ENCODE measurements at places on chromosomes 11 and 22.
A peak's percentile ranks its signal among the peaks of the same experiment; 100 is the strongest.

GRCh38 chr11:109747839-109748238 lies 325.8 kb downstream of the C11orf87 start:
- DNase-seq, result no peak

- no peak for DNase-seq
Measured at GRCh38 chr11:70141486-70142220, 61.4 kb upstream of the FADD start.

GRCh38 chr11:130801333-130802122 lies 114.8 kb downstream of the SNX19 start:
- DNase-seq, result no peak

GRCh38 chr11:71336176-71336995 lies 84.0 kb upstream of the SHANK2 start:
- no peak for DNase-seq

- DNase-seq, result no peak
Measured at GRCh38 chr11:114924042-114924441, 245.7 kb downstream of the NXPE2 start.

- DNase-seq, result no peak
Measured at GRCh38 chr11:61472868-61473267, 35.7 kb upstream of the LRRC10B start.

- DNase-seq, result no peak
Measured at GRCh38 chr11:6448574-6448973, 7.8 kb upstream of the HPX start.

- DNase-seq, result no peak
Measured at GRCh38 chr11:126655807-126656128, 300.3 kb downstream of the ST3GAL4 start.

DNA sequence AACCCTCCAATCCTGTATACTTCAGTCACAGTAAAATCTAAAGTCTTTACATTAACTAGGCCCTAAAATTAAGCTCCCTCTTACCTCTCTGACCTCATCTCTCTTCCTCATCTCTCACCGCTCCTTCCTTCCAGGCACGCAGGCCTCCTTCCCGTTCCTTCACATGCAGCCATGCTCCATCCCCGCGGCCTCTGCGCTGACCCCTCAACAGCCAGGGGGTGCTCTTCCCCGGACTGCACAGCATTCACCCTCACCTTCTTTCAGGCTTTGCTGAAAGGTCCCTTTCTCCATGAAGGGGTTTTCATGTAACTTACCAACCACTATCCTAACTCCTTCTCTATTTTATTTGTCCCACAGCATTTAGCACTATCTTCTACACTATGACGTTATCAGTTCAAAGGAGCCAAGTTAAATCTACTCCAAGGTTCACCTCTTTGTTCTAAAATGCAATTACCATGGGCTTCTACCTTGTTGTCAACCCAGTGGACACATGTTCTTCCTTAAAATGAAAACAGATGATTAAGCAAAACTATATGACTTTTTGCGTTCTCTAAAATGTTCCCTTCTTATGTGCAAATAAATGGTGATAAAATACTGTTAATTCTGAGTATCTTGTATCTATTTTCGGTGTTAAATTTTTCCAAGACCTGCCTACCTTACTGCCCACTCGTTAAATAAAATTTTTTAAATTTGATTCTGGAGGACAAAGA lies 57.8 kb upstream of the APOA1 start:
- no peak for DNase-seq

DNA sequence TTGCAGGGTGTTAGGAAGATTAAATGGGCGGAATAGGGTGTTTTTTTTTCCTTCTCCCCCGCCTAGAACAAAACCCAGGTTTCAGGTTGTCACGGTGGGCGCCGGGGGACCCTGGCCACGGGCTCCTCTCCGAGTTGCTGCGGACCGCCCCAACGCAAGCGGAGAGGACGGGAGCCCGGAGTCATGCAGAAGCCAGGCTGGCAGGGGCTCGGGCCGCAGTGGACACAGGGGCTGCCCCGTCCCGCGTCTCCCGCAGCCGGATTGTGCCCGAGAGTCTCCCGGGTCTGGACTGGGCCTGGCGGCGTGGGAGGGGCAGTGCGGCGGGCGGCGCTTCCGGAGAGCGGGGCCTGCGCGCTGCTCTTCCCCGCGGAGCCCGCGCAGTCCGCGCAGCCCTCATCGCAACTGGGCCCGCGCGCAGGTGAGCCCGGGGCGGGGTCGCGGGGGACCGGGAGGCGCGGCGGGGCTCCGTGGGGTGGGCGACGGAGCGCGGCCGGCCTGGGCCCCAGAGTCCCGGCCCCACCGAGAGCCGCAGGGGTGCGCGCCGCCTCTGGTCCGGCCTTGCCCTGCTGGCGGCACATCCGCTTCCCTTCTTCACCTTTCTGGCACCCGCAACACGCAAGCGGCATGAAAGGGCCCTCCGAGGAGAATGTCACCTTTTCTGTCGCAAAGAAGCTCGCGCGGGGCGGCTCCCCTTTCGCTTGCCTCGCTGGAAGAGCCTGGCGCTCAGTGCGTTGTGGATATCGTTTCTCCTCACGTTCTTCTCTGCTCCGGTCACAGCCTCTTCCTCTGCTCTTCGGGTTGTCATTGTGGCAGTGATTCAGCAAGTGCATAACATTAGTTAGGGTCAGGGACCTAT lies at the start of gene TIRAP:
Gene TIRAP, plus strand, starts transcription at position 358 of the 856 bp plus-strand sequence. CDS start 7,802 bp downstream, outside the sequence.
- DNase-seq, result peak; percentile 6

DNA sequence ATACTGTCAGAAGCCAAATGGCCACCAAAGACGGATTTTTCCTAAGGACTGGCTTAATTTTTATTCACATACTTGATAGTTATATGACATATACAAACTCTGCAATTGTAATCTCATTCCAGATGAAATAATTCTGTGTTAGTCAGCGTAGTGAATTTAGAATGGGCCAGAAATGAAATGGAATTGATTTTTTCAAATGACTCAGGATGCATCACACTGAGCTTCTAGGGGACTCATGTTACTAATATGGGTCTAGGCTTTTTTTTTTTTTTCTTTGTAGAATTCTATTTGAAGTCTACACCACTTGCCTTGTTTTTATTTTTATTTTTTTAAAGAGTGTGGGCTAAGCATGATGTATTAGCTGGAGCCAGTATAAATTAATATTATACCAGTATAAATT lies 62.7 kb downstream of the SPECC1L start:
- DNase-seq, result no peak

- no peak for DNase-seq
Measured at GRCh38 chr11:132718711-132719671, 813.3 kb downstream of the OPCML start.

DNA sequence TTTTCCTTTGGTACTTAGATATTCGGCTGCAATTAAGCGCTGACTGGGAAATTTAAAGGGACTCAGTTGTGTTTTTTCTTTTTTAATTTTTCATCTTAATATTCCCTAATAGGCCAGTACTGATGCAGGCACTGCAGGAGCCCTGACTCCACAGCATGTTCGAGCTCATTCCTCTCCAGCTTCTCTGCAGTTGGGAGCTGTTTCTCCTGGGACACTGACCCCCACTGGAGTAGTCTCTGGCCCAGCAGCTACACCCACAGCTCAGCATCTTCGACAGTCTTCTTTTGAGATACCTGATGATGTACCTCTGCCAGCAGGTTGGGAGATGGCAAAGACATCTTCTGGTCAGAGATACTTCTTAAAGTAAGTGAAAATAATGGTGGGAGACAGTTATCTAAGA lies 3.8 kb downstream of the YAP1 start:
- DNase-seq, result no peak

- DNase-seq, result no peak
Measured at GRCh38 chr22:39534092-39534506, 1.6 kb upstream of the RPS19BP1 start.

DNA sequence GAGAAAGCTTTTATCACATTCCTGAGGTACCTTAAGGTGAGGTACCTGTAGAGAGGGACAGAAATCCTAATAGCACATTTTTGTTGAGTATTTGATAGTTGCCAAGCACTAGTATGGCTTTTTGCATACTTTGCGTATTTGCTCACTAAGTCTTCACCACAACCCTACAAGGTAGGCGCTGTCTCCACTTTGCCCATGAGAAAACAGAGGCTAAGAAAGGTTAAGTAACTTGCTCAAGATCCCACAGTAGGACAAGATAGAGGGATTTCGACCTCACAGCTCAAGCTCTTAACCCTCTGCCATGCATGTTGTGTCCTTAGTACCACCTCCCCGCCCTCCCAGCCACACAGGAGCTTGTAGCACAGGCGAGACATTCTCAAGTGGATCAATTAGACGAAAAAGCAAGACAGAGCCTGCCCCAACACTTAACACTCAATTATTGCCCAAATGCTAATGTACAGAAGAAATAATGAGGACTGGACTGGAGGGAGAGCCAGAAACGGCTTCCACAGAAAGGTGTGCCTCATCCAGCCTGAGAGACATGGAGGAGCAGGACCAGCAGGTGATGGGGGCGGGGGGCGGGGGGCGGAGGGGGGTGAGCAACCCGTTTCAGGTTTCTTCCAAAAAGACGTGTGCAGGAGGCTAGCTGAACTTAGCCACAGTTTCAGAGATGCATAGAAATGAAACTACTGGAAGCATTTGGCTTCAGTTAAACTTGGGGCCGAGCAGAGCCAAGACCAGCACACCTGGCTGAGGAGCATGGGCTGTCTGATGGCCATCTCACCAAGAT lies 26.7 kb upstream of the CD44 start:
- no peak for DNase-seq

- peak; percentile 8 for DNase-seq
Measured at GRCh38 chr11:30143098-30143705, 87.6 kb upstream of the FSHB start.

GRCh38 chr11:67627441-67627811 lies 2.3 kb downstream of the NUDT8 start:
- no peak for DNase-seq

DNA sequence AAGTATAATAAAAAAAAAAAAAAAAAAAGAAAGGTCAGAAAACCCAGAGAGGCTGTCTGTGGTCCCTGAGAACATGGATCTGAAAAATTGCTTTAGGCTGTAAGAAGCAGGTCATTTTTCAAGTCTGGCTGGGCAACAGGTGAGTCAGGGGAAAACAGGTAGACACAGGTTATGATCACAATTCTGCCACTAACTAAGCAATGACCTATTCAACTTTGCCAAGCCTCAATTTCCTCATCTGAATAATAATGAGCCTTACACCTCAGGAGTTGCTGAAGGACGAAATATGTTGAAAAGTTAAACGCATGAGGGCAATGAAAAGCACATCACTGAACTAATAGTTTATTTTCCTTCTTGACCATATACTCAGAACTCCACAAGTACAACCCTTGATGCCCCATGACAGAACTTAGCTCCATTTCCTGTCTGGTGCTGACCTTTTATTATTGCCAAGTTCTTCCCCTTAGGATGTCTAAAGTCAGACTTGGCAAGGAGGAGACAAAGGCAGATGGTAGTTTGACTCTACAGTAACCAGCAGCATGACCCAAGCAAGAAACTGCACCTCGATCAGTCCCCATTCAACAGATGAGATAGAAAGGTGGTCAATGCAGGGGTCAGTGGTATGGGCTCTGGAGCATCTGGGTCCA lies 93.6 kb downstream of the SYN3 start:
- DNase-seq, result no peak

DNA sequence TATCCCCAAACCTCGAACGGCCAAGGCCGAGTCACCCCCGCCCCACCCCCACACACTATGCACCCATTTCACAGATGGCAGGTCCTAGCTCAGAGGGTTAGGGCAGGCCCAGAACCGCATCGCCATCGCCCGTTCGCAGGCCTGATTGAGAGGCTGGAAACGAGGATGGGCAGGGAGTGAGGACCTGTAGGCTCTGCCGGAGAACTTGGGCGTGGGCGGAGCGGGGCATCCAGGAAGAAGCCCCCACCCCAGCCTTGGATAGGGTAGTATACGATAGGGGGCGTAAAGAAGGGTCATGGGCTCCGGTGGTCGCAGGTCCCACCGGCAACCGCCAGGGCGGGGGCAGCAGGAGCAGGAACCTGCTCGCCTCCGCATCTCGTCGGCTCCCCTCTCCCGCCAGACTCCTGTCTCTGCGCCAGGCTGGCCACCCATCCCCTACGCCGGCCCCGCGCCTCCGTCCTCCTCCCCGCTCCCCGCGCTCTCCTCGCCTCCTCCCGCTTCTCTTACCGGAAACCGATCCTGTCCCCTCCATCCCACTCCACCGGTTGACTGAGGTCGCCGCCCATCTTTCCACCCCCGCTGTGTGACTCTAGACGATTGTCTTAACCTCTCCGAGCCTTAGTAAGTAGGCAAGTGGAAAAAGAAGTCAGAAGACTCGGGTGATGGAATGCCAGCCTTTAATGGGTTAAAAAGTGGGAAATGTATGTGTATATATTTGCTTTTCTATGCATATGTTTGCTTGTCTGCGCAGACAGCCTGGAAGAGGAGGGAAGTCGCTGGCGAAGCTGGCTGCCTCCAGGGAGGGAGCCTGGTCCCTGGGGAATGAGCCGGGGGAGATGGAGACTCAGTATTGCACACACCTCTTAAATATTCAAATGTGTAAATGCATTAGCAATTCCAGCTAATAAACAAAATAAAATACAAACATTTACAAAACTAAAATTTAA lies 52.8 kb downstream of the CYTH4 start:
- DNase-seq, result no peak

DNA sequence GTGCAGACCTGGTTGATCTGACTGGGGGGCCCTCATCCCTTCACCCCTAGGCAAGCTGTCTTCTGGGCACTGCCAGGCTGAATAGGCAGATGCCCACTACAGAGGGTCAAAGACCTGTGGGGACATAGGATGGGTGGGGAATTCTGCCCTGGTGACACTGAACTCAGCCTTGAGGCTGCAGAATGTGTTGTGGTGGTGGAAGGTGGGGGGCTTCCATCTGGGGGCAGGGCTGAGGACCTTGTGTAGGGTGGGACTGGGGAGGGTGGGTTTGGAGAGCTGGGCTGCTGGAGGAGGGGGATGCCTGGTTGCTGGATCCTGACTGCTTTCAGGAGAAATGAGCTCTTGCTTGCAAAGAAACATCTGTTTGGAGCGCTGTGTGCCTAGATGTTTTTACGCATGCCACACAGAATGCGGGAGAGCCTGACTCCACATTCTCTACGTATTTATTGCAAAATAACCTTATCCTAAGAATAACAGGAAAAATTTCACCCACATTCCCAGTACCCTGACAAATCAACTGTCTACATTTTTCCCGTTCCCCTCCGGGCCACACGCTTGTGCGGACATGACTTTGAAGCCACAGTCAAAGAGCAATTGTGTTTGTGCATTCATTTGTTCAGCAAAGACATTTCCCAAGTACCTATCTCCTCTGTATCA lies 18.3 kb downstream of the SMIM38 start:
- no peak for DNase-seq

DNA sequence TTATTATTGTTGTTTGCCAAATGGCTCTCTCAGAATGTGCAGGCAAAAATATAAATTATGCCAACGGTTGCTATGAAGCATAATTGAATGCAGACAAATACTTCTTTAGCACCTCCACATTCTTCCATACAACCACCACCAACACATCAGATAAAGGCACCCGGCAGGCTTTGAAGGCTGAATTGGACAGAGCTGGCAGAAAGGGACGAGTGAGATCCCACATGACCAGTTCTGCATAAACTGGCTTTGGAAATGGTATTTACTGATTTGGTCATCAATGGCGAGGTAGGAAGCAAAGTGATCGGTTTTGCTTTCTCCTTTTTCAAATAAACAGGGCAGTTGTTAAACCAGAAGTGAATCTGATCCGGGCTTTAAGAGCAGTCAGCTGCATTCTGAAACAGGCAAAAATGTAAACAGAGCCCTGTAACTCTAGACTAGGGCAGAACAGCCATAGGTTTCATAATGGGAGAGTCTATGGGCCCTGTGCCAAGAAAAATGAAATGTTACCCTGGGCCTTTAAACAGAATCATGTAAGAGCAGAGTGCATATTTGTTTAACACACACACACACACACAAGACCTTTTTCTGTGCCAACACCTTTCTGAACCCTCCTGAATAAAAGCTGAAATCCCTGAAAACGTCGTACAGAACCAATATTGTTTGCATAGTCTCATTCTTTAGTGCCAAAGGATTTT lies 97.7 kb downstream of the MPPED2 start:
- no peak for DNase-seq

GRCh38 chr11:75576499-75576918 lies 14.5 kb downstream of the SERPINH1 start:
- no peak for DNase-seq
